T-cell (primary cell): ENCODE measurements at places on chromosomes 6 and 20. TPM values are rescaled to one million over a fixed set of nuclear protein-coding genes. Genes with fewer than 3 reads are reported as not detected.

The CD24 gene
- total RNA-seq, result 4.1 TPM

GRCh38 chr6:87103977-87104601 is 9.2 kb upstream of the CGA start:
- DNase-seq, result no peak

DNA sequence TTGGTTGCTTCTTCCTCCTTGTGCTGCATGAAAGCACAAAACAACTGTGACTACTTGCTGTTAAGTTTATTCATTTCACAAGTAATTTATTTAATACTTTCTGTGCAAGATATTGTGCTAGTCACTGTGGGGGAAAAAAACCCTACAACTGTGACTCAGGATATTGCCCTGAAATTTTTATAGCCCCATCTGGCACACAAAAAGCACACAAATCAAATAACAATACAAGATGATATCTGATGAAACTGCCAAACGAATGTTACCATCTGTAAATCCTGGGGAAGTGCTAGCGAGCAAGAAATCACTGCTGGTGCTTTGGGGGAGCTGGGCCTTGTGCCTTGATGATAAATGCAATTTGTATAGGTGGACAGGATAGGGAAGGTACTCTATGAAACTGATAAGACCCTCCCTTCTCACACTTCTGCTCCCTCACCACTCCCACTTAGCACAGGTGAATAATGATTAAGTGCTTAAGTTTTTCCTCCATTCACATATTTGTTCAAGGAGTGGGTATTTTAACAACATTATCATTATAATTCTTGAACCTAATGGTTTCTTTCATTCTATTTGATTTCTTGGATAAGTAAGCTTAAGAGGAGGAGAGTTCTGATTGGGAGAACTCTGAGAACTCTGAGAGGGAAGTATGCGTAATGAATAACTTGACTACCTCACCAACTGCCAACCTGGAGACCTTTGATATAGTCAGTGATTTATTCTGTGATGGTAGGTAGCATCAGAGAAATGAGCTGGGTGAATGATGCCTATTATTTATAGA is 115.3 kb downstream of the RTN4IP1 start:
- DNase-seq, result no peak

DNA sequence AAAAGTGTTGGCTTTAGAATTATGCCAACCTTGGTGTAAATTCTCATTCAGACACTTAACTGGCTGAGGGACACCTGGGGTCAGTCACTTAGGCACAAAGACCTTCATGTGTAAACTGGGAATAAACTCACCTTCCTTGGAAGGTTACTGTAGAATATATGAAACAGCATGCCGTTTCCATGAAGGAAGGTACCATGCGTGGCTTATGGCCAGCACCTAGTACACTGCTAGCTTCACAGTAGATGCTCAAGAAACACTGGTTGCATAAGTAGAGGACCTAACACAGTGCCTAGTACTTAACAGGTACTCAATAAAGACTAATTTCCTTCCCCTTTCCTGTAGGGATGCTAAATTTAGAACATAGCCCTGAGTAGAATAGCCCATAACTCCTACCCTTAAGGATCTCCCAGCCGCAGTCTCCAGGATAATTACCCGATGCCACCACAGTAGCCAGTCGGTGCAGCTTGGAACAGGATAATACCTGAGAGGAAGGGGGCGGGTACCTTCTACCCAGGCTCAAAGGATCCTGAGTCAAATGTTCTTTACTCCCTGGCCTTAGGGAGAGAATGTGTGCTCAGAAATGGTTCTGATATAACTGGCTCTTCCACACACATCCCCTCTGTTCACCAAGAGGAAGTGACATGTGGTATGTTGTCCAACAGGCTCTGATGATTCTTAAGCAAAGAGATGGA is 3.6 kb downstream of the BCL2L1 start:
- no peak for DNase-seq

DNA sequence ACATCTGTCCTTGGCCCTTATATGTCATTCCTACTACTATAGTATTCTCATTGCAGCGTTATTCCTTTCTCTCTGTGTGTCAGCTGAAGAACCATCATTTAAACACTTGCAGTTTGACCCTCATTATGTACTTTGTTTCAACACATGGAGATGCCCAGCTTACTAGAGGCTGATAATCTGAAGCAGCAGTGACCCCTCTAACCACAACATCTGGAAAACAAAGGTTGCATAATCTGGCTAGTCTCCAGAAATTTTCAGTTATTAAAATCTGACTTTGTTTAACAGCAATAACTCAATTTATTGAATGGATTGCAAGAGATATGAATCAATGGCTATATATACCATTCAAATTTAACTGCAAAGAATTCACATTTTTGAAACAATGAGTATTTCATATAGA is 6.6 kb upstream of the PHIP start:
- no peak for DNase-seq

GRCh38 chr6:155248008-155249001 is 15.5 kb upstream of the CLDN20 start:
- no peak for DNase-seq

The GTSF1L gene
- not detected for total RNA-seq

GRCh38 chr20:8127553-8128255 is 4.4 kb upstream of the PLCB1 start:
- no peak for DNase-seq

GRCh38 chr6:66662196-66662595 is 955.2 kb upstream of the EYS start:
- DNase-seq, result no peak

GRCh38 chr6:128655978-128656498 is 135.6 kb upstream of the PTPRK start:
- DNase-seq, result no peak

The CCN2 gene
- not detected for total RNA-seq
